NCI-H345 (cell line): ENCODE measurements at places on chromosomes 1 and 21.

- no peak for DNase-seq
Measured at GRCh38 chr21:39051588-39051949, 131.7 kb downstream of the PSMG1 start.

DNA sequence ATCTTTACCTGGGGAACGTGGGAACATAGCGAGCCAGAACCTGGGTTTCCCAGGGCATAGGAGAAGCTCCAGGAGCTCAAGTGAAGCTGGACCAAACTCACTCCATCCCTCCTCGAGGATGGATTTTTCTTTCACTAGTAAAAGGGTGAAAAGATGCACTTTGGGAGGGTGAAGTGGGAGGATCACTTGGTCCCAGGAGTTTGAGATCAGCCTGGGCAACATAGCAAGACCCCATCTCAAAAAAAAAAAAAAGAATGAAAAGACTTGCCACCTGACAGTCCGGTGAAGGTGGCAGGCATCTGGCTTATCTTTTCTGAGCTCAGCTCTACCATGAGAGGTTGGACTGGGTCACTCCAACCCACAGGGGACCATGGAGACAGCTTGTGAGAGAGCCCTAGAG lies 42.3 kb downstream of the CHAF1B start:
- DNase-seq: no peak

DNA sequence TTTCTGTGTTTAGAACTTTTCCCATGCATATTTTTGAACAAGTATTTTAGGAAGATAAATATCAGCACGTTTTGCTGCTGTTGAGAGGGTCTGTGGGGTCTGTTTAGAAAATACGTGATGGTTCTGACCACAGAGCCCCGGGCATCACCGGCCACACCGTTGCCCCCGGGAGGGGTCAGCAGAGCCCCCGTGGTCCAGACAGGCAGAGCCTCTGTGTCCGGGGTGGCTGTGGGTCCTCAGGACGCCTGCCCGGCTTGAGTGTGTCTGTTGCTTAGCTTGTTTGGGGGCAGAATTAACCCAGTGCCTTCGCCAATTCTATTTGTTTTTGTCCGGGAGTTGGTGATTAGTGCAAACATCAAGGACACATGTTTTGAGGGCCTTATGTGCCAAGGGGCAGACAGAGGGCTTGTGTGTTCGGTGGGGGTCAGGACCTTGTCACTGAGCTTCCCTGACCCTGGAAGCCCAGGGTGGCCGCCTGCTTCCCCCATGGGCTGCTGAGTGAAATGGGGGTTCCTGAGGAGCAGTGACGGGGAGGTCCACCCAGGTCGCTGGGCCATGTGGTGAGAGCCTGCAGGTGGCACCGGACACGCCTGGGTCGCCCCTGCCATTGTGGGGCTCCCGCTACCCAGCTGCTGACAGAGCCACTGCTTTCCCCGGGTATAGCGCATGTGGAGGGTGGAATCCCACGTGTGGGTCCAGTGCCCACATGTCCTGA lies 122.2 kb downstream of the SIK1 start:
- no peak for DNase-seq

DNA sequence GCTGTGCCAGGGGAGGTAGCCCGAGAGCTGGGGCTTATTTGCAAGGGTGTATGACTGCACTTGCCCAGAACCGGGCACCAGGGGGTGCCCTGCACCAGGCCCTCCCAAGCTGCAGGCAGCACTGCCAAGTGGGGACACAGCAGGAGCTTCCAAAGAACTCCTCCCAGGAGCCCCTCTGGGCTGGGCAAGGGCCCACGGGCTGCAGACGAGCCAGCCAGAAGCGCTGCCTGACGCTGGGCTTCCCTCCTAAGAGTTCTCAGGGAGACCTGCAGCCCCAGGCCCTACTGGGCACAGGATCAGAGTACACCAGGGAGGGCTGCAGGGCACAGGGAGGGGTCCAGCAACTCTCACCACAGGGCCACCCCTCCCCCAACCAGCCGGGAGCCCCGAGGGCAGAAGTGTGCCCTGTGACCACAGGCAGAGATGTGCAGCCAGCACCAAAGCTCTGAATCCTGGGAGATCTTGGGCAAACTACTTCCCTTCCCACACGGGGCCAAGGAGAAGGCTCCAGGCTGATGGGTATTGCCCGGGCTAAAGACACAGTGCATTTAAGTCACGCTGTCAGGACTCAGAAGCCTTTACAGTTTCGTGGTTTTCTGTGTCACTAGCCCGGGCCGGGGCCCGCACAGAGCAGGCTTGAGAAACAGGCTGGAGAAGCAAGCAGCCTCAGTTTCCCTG lies 63.4 kb downstream of the KCNAB2 start:
- DNase-seq: peak; percentile 85

DNA sequence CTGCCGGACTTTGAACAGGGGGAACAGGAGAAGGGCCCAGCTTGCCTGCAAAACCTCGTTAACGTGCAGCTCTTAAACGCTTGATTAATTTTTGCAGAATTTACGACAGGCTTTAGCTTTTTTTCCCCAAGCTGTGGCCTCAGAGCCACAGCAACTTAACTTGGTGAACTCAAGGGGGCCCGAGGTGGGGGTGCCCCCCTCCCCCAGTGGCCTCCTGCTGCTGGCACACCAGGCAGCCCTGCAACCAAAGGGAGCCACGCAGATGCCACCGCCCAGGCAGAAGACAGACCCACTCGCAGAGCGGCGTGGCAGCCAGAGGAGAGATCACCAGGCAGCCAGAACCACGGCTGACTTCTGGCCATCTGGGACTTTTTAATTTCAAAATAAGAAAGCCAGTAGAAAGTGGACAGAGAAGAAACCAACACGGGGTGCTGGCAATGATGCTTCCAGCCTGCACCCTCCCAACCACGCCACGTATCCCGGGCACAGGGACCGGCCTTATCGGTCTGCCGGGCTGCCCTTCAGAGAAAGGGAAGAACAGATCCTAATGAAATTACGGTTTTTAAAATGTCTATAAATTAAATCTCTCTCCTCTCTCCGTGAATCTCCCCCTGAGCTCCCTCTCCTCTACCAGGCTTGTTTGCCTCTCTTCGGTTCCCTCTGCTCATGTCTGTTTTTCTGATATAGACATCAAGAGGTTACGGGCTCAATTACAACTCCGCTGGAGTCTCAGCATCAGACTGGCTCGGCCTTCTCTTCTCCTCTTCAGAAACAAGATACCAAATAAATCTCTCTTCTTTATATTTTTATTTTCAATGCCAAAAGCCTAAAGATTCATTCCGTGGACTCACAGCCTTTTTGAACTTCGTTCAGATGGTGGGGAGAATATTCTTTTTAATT lies 6.4 kb downstream of the CASZ1 start:
- no peak for DNase-seq

- no peak for DNase-seq
Measured at GRCh38 chr1:58695206-58695605, 4.7 kb downstream of the MYSM1 start.

DNA sequence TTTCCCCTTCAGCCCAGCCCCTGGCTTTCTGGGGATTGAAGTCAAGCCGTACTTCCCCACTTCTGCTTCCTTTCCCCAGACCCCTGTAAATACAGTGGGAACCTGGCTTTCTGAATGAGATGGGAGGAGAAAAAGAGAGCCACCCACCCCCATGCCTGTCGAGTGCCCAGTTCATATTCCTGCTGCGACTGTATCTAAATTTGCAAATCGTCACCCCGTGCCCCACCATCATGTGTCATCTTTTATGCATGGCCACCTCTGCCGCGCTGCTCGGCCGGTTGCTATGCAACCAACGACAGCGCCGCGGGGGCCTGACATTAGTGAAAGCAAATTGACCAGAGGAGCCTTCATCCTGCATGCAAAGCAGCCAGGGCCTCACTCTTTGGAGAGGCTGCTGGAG lies 143.0 kb downstream of the ELAVL4 start:
- DNase-seq: peak; percentile 69

DNA sequence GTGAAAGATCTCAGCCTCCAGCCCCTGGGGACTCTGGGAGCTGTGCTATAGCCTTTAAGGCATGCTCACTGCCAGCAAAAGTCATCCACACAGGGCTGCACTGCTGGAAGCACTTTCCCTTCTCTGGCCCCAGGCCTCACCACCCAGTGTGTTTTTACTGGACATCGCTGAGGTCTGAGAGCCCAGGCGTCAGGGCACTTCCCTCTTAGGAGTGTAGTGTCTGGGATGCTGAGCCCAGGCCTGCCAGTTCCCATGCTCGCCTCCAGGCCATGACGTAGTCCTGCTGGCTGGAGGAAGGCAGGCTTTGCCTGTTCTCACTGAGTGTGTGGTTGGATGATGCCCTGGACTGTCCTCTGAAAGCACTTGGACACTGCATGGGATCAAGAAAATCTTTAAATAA lies 101.2 kb downstream of the GDAP2 start:
- no peak for DNase-seq

- no peak for DNase-seq
Measured at GRCh38 chr1:62628506-62628905, 31.2 kb downstream of the ANGPTL3 start.

DNA sequence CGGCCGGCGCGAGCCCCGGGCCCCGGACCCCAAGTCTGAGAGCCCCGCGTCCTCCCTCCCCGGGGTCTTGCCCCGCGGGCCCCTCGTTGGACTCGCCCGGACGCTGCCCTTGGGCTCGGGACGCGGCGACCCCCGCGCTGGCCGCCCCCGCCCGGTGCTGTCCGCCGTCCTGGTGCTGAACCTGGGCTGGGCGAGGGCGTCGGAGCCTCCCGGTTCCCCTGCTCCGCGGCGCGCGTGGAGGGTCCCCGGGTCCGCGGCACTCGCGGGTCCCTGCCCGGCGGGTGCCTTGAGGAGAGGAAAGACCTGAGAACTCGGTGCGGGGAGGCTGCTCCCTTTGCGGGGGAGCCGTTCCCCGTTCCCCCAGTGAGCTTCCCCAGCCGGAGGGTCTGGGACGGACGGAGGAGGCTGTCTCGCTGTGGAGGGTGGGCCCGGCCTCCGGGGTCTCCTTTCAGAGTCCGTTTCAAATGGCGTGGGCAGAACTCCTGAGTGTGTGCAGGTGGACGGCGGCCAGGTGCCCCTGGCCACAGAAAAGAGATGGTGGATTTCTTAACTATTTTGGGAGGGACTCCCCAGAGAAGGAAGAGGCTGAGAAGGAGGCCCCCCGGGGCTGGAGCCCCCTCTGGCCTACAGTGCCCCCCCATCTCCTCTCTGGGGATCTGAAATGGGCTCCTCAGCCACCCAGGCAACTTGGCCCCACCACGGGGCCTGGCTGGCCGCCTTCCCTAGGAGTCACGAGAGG lies 595 bp downstream of the GABRD start:
- no peak for DNase-seq

DNA sequence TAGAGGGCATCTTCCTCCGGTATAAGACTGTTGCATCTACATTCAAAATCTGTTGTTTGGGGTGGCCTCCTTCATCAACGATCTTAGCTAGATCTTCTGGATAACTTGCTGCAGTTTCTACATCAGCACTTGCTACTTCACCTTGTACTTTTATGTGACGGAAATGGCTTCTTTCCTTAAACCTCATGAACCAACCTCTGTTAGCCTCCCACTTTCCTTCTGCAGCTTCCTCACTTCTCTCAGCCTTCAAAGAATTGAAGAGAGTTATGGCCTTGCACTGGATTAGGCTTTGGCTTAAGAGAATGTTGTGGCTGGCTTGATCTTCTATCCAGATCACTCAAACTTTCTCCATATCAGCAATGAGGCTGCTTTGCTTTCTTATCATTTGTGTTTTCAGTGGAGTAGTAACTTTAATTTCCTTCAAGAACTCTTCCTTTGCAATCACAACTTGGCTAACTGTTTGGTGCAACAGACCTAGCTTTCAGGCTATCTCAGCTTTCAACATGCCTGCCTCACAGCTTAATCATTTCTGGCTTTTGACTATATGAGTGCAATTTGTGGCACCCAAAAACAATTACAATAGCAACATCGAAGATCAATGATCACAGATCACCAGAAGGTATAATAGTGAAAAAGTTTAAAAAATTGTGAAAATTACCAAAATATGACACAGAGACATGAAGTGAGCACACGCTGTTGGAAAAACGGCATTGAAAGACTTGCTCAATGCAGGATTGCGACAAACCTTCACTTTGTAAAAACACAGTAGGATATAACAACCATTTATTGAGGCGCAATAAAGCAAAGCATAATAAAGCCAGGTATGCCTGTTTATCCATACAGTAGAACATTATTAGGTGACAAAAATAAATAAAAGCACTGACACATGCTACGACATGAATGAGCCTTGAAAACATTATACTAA lies 56.7 kb upstream of the GFI1 start:
- DNase-seq: no peak

- no peak for DNase-seq
Measured at GRCh38 chr1:209134001-209134400, 449.5 kb upstream of the CAMK1G start.

DNA sequence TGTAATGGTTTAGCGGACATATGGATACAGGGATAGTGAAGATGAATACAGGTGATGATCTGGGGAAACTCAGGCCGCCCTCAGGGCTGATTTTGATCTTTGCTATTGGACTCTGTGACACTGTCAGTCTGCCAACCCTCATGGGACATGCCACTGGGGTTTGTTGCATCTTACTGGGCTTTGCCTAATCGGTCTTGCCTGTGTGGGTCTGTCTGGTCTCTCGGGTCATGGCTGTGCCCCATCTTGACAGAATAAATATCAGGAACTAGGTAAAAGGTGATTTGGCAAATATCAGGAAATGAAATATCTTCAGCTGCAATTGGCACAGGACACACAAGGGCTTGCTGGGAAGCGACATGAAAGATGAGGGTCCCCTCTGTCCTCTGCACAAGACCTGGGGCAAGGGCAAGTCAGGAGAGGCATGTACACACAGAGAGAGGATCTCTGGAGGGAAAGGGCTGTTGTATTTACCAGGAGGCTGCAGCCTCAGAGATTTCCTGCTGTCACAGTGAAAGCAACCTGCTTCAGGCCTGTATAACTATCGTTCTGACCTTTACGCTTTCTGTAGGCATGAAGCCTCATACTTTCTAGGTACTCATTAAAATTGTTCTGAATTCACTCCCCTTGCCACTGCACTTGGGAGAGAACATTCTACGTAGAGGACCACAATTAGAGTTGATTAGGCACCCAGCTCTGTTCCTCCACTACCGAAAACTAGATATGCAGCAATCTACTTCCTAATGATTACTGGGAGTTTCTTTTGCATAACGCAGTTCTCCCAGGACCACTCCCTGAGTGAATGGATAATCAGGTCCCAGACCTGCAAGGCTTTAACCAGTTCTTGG lies 52.0 kb upstream of the GADD45A start:
- no peak for DNase-seq

DNA sequence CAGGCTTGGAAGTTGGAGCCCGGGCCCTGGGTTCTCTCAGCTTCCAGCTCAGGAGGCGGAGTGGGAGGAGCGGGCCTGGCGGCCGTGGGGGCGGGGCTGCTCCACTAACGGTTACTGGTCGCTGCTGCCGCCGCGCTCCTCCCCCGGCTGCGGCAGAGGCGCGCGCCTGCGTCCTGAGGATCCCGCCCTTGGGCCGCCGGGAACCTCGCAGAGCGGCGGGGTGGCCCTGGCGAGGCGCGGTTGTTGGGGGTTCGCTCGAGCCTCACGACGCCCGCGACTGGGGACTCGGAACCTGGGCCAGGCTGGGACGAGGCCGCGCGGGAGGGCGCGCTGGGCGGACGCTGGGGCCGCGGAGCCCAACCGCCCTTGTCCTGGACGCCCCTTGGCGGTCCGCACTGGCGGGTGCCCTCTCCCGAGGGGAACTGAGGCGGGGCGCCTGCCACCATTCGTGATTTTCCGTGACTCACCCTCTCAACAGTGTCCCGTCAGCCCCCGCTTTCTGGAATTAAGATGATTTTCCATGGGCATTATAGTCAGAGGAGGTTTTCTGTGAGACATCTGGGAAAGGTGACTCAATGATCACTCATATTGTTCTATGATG lies 34.1 kb downstream of the OR2G3 start:
- no peak for DNase-seq

- no peak for DNase-seq
Measured at GRCh38 chr1:99887890-99888289, 37.7 kb downstream of the AGL start.
